ENCODE measurements at places on chromosomes 2 and 18.

DNA sequence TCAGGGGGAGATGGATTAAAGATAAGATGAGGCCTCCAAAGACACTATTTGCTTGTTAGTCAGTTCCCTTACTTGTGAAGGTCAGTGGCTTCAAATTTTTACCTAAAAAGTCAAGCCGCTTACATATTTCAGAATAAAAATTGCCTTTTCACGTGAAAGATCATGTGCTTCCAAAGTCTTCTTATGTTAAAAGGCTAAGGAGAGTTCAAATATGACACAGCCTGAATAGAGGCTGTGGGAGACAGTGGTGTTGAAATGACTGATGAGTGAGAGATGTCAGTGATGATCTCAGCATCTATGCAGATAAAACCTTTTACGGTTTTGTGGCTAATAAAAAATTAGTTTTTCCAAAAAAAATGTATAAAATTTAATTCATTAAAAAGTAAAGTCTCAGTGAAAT lies 40.5 kb downstream of the UPP2 start:
- no peak for DNase-seq

GRCh38 chr2:24853046-24853445 lies 59.8 kb downstream of the CENPO start:
- no peak for DNase-seq

- DNase-seq = no peak
These were observed 18.2 kb downstream of the BIN1 start for GRCh38 chr2:127088706-127089105.

DNA sequence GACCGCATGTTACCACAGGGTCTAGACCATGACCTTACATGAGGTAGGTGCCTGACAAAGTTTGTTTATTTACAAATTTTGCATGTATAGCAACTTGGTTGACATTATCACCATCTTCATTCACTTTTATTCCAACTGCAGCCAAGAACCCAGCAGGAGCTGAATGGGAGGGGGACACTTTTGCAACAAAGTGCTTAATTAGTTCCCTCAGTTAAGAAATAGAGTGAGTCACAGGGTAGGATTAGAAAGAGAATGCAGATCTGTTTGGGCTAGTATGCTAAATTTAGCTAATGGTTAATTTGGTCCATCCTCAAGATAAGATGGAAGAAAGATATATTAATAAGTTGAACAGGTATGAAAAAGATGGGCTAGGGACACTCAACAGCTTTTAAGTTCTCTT lies 678.9 kb downstream of the ARHGAP15 start:
- no peak for DNase-seq

DNA sequence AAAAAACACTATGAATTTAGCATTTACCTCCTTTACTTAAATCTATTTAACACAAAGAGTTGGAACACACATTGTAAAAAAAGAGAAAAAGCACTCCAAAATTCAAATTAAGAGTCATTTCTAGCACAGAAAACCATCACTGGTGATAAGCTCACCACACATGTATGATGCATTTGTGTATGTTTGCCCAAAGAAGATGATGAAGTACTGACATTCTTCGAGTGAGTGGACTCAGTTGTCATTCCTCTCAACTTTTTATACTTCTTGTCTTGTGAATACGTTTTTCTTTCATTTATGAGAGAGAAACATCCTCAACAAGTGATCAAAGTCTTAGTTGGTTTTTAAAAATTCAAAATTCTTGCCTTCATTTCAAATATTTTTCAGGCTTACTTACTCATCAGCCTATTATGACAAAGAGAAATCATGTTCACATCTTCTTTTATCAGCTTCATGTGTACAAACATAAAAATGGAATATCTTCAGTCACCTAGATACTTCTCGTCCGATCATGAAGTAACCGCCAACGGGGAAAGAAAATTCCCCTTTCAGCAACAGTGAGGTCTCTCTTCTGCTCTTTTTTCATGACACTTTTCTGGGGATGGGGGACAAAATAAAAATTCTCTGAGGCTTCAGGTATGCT lies 1.5 kb downstream of the DSEL start:
- no peak for DNase-seq

DNA sequence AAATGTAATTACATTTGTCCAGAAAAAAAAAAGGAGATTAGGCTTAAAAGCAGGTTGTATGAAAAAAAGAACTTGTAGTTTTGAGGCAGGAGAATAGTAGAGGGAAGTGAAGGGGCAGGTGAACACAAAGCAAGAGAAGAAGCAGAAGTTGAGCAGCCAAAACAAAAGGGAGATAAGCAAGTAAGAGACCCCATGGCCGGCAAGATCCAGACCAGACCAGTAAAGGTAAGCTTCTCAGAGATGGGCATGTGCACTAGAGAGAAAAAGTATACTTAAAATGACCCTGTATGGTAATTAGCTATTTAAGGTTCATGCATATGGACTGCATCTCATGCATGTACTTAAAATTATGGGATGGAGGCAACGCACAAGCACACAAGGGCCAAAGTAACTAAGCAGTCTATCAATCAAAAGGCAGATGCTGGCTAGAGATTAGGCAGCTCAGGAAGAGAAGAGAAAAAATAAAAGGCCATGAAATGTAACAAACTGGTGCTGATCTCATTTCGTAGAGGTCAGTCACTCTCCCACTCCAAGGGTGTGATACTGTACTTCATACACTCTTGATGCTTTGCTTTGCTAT lies 9.7 kb downstream of the SIGLEC15 start:
- DNase-seq = no peak

- peak; percentile 79 for DNase-seq
These were observed 57.6 kb downstream of the SLC4A3 start for GRCh38 chr2:219684721-219685689.

DNA sequence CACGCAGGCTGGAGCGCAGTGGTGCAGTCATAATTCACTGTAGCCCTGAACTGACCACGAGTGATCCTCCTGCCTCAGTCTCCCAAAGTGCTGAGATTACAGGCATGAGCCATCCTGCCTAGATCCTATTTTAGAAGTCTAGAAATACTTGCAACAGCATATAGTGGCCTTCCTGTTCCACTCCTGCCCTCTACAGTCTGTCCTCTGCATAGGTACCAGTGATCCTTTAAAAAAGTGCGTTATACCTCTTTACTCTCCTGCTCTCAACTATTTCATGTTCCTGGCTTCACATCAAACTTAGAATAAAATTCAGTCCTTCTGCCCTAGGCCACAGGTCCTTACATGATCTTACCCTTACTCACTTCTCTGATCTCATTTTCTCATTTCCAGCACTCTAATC lies 6.0 kb downstream of the COMMD1 start:
- DNase-seq = no peak

Measured in M059J (cell line).